Sigmoid colon (tissue), 7 donors: ENCODE measurements at places on chromosomes 5 and 9. TPM values are rescaled to one million over a fixed set of nuclear protein-coding genes. Genes with fewer than 3 reads are reported as not detected.

DNA sequence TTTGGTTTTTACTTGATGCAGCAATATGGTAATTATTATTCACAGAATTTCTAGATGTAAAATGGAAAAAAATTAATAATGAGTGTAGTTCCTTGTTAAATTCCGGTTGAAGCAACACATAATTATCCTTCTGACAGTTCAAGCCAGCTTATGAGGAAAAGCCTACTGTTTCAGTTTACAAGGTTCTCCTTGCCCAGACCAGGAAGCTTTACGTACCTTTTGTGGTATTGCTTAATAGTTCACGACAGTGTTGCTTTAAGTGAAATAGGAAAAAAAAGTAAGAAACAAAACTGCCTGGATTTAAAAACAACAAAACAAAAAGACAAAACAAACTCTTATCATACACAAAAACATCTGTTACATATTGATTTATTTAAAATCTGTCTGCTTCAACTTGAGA, 547.3 kb upstream of the C9orf72 start:
- no peak for DNase-seq
- H3K4me3 ChIP-seq, result no peak overlapping the region
- no peaks in the 10 kb centered on the region for H3K27me3 ChIP-seq
- H3K27ac ChIP-seq, result no peak overlapping the region
- H3K36me3 ChIP-seq, result no peaks in the 10 kb centered on the region

DNA sequence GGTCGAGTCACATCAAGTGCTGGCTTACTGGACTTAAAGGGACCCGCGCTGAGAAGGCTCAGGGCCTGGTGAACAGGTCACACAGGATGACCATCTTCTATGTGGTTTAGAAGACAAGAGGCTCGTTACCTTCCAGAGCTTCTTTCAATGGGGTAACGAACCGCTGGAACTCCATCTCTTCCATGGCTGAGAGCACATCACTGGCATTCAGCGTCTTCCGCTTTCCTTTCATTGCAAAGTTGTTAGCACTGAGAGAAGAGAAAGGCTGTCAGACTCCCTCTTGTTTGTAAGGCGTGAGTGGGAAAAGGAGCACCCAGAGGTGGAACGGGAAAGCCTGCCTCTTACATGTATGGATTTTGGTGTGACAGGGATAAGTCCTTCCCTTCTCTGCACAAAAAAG, 994 bp downstream of the POLE3 start:
- H3K4me1 ChIP-seq, result peaks cover 22% of the 10 kb centered on the region
- peak overlapping the region; percentile 98 for H3K27ac ChIP-seq
- no peaks in the 10 kb centered on the region for H3K27me3 ChIP-seq
- H3K36me3 ChIP-seq, result peaks cover 10% of the 10 kb centered on the region
- H3K4me3 ChIP-seq, result peak overlapping the region; percentile 84

DNA sequence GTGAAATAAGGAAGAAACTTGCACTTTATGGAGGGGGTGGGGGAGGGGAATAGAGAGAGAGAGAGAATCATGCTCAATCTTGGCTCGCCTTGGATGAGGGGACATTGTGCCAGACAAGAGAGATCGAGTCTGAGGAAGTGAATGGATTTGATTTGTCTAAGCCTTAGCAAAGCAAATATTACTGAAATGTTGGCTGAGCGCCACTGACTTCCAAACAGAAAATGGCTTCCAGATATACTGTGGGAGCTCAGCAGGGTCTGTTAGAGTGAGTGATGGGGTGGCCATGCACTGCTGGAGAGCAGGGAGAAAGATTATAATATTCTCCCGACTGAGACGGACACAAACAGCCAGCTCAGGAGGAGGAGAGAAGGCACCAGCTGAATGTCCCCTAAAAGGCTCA, 34.5 kb downstream of the BRINP1 start:
- H3K27ac ChIP-seq, result no peak overlapping the region
- DNase-seq, result no peak
- H3K4me3 ChIP-seq, result no peak overlapping the region
- H3K27me3 ChIP-seq, result no peaks in the 10 kb centered on the region
- H3K36me3 ChIP-seq, result no peaks in the 10 kb centered on the region

The GDA gene
- total RNA-seq, result not detected

The BTNL3 gene
- total RNA-seq, result not detected

GRCh38 chr9:573691-574410, 267.6 kb upstream of the DMRT1 start:
- H3K27ac ChIP-seq, result no peak overlapping the region
- no peak overlapping the region for H3K4me3 ChIP-seq
- no peaks in the 10 kb centered on the region for H3K27me3 ChIP-seq
- peaks cover 3% of the 10 kb centered on the region for H3K4me1 ChIP-seq

GRCh38 chr5:139012176-139012575, 137.0 kb upstream of the LRRTM2 start:
- DNase-seq, result no peak
- no peaks in the 10 kb centered on the region for H3K27me3 ChIP-seq
- H3K27ac ChIP-seq, result no peak overlapping the region
- H3K4me3 ChIP-seq, result no peak overlapping the region

- no peak for DNase-seq
- no peaks in the 10 kb centered on the region for H3K27me3 ChIP-seq
- H3K4me1 ChIP-seq, result no peaks in the 10 kb centered on the region
- H3K36me3 ChIP-seq, result no peaks in the 10 kb centered on the region
- no peak overlapping the region for H3K27ac ChIP-seq
These were observed 23.3 kb upstream of the TRIM14 start for GRCh38 chr9:98142182-98142907.

DNA sequence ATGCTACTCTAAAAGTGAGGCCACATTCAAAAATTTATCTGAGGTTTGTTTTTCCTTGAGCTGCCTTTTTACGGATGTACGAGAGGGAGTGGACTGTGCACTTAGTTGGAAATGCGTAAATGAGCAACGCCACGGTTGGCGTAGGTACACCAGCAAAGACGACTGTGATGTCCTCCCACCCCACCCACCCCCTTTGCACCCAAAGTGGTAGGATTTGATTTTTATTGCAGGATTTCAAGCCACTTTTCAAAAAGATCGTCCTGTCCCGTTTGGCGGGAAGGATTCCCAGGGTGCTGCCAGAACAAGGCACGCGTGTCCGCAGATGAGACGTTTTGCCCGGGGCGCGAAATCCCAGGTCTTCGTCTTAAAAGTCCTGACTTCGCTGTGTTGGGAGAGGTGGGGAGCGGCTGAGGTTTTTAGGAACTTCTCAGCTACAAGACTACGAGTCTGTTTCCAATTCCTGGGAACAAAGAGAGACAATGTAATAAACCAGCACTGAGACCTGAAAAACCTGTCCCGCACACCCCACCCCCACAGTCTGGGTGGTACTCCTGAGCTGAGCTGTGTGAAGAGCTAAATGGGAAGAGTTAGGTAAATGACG, 1.0 kb upstream of the TLE1 start:
- H3K27ac ChIP-seq, result peak overlapping the region; percentile 96
- peaks cover 5% of the 10 kb centered on the region for H3K36me3 ChIP-seq
- peak; percentile 81 for DNase-seq

DNA sequence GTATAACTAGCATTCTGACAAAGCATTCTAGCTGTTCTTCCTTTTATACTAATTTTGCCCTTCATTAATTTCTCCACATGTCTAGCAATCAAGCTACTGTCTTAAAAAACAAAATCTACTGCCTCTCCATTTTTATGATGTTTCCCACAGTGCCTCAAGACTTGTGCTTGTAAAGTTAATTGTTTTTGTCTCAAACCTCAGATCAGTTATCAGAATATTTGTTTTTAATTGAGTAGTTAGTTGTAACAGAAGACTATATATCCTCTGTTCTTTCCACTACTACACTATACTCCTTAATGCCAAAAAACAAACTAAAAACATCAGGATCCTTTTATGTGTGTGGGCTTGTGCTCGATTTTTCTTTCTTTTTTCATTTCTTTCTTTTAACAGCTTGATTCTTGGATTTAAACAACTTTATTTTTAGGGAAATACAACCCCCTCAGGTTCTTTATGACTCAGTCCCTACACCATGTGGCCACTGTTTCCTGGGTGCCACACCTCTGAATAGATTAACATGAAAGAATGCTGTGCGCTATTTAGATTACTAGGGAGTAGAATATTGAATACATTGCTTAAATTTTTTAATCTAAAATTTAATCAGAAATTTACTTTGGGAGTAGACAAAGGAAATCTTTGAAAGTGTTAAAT, 1.2 kb downstream of the ASPN start:
- DNase-seq, result no peak
- peak overlapping the region; percentile 71 for H3K27ac ChIP-seq
- no peaks in the 10 kb centered on the region for H3K27me3 ChIP-seq
- H3K36me3 ChIP-seq, result no peaks in the 10 kb centered on the region
- peak overlapping the region; percentile 40 for H3K4me3 ChIP-seq

DNA sequence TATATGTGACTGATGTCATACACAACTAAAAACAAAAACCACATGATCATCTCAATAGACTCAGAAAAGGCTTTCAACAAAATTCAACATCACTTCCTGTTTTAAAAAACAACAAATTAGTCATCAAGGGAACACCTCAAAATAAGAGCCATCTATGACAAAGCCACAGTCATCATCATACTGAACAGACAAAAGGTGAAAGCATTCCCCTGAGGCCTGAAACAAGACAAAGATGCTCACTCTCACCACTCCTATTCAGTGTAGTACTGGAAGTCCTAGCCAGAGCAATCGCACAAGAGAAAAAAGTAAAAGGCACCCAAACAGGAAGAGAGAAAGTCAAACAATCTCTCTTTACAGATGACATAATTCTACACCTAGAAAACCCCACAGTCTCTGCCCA, 893.5 kb upstream of the EDIL3 start:
- no peak overlapping the region for H3K27ac ChIP-seq
- H3K27me3 ChIP-seq, result no peaks in the 10 kb centered on the region
- no peak overlapping the region for H3K4me3 ChIP-seq
- no peak for DNase-seq
- H3K4me1 ChIP-seq, result no peaks in the 10 kb centered on the region

- no peak for DNase-seq
- H3K27ac ChIP-seq, result peak overlapping the region; percentile 6
- H3K4me1 ChIP-seq, result peaks cover 41% of the 10 kb centered on the region
- no peaks in the 10 kb centered on the region for H3K36me3 ChIP-seq
- H3K4me3 ChIP-seq, result no peak overlapping the region
These were observed 151.9 kb downstream of the PDE4D start for GRCh38 chr5:59741599-59741998.

- DNase-seq, result no peak
- H3K36me3 ChIP-seq, result no peaks in the 10 kb centered on the region
- H3K27ac ChIP-seq, result no peak overlapping the region
- H3K4me1 ChIP-seq, result no peaks in the 10 kb centered on the region
- no peaks in the 10 kb centered on the region for H3K27me3 ChIP-seq
These were observed 48.0 kb upstream of the C5orf58 start for GRCh38 chr5:170184737-170185136.

The SOWAHA gene
- not detected for total RNA-seq

The SARDH gene
- 0.49 TPM for total RNA-seq

- no peak for DNase-seq
- peaks cover 31% of the 10 kb centered on the region for H3K4me1 ChIP-seq
- H3K4me3 ChIP-seq, result no peak overlapping the region
- H3K36me3 ChIP-seq, result no peaks in the 10 kb centered on the region
- peak overlapping the region; percentile 84 for H3K27ac ChIP-seq
These were observed 129.2 kb downstream of the BOD1 start for GRCh38 chr5:173487300-173487699.

The CTXN3 gene
- total RNA-seq, result not detected

The LRRC19 gene
- total RNA-seq, result not detected

GRCh38 chr9:68933434-68934328, 80.2 kb downstream of the PRKACG start:
- no peak for DNase-seq
- no peaks in the 10 kb centered on the region for H3K4me1 ChIP-seq
- H3K27ac ChIP-seq, result no peak overlapping the region
- no peaks in the 10 kb centered on the region for H3K36me3 ChIP-seq
